ENCODE measurements at places on chromosomes 4 and X.
A peak's percentile ranks its signal among the peaks of the same experiment; 100 is the strongest.

DNA sequence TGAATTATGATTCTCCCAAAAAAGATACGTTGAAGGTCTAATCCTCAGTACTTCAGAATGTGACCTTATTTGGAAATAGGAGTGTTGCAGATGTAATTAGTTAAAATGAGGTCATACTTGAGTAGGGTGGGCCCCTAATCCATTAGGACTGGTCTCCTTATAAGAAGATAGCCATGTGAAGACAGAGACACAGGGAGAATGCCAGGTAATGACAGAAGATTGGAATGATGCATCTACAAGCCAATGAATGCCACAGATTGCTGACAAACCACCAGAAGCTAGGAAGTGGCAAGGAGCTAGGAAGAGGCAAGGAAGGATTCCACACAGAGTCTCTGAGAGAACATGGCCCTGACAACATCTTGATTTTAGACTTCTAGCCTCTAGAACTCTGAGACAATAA is 7.4 kb upstream of the RPS6KA3 start:
- DNase-seq, result no peak

DNA sequence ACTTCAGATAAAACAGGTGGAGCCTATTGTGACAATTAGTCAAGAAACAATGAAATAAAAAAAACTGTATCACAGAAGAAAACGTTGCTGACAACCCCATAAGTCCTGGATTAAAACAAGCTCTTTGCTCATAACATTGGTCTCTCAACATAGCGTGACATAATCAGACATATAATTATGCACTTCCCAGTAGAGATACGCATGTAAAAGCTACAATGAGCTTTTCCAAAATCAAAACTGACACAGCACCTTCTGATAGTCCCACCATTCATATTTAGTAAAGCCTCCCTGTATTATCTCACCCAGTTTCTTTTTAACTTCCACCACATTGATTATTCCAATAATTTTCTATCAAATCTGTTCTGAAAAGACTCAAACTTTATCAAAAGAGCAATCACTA is 372.1 kb upstream of the SMIM31 start:
- no peak for DNase-seq

- DNase-seq, result no peak
These were observed 927.5 kb upstream of the INTU start for GRCh38 chr4:126705266-126705665.

DNA sequence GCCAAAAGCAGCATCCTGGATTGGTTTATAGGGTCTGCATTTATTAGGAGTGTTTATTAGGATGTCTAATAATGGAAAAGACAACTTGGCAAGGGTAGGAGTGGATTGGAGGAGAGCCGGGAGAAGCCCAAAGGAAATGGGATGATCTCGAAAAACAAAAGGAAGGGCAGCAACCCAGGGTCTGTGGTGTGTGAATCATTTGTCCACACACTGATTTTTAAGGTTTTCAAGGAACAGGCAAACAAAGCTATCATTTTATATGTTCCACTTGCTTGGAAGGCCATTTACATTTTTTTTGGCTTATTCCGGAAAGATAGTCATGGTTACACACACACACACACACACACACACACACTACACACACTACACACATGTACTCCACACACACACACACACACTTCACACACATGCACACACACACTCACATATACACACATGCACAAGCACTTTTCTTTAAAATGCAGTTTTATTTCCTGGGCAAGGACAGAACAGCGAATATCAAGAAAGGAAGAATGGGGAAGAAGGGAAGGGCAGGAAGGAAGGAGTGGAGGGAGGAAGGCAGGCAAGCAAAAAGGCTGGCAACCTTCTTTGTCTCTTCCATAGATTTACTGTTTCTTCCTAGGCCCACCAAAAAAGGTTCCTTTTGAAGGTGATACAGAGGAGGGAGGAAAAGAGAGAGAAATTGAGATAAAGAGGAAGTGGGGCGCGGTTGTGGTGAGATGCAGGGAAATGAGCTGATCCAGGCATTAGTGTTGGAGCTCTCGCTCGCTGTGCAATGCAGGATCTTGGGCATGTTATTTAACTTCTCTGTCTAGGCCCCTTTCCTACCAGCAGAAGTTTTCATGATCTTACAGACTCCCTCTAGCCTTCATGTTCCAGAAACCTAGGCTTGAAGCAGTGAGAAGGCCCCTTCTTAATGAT is 88.6 kb upstream of the MAML3 start:
- DNase-seq, result no peak

DNA sequence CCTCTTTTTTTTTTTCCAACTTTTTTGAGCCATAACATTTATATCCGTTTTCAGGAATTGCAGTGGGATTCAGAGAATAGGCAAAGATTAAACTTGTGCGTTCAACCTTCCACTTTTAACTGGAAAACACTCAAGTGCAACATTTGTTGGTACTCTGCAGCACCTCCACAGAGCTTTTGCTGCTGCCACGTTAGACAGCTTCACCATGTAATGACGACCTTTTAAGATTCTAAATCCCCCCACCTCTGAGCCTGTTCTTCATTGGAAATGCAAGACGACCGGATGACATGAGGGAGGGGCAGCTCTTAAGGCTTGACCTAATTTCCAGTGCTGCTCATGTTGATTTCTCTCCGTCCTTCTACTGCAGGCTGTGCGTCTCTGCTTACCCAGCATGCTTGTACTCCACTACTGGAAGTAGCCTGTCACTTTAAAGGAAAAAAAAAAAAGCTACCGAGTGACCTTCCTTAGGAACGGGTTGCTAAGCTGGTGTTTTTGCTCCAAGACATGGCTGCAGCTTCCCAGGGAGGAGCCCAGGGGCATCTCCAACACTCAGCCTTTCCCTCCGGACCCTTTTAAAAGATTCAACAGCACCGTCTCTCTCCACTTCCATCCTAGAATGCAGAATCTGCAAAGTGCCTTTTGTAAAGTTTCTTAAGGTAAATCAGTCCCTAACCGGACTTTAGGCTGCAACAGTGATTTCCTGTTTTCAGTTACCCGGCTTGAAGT is at the start of gene CC2D2A:
Gene CC2D2A, plus strand, starts transcription at position 481 of the 726 bp plus-strand sequence. CDS start 6,051 bp downstream, outside the sequence.
- DNase-seq, result no peak

DNA sequence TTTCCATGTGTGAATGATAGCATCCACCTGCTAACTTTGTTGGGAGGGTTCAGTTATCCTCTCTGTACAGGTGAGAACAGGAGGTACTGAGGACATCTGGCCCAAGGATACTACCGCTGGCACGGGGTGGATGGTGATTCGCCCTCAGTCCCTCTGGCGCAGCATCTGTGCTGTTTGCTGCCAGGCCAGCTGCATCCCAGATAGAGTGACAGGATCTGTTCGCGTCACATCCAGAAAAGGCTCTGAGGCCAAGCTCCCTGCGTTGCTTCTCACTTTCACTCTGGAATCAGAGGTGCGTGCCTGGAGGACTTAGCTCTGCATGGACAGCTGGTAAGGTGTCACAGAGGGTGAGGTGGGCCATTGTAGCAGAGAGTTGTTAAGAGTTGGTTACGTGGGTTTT is 95.4 kb downstream of the TBL1X start:
- no peak for DNase-seq

- no peak for DNase-seq
These were observed 58.9 kb upstream of the DKK2 start for GRCh38 chr4:107094976-107095375.

DNA sequence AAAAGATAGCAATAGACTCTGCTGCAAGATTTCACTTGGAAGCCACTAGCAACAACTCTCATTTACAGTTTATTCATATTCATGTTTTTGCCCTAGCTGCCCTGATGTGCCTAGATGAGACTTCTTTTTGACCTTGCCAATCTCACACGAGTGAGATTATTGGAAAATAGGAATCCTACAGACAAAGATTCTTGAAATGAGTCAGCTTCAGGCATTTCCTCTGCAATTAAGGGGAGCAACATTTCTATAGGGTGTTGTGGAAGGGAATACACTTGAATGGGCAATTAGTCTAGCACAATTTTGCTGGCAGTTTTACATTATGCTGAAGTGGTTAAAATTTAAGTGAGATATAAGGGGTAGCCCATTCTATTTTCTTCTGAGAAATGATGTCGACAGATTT is 217.0 kb upstream of the FAT4 start:
- DNase-seq, result no peak

DNA sequence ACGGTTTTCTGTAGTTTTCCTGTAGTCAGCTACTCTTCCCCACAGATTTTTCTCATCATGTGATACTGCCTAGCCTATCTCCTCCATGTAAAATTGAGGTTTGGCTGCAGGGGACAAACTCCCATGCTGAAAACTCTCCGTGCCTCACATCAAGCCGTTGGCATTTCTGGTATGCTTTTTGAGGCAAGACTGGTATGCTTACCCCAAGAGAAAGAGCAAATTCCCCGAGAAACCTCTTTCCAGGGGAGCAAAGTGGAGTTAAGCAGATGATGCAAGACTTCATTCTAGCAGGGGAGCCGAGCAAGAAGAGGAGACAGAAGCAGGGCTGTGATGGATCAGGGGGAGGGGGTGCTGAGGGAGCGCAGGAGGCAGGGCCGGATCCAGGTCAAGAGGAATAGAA is 4.8 kb downstream of the SOWAHD start:
- DNase-seq, result no peak

- no peak for DNase-seq
These were observed 443.6 kb upstream of the PITX2 start for GRCh38 chr4:111066447-111066846.

GRCh38 chr4:148288448-148288847 is 153.8 kb downstream of the NR3C2 start:
- DNase-seq, result no peak

- no peak for DNase-seq
These were observed 47.9 kb upstream of the QRFPR start for GRCh38 chr4:121428721-121429120.

- no peak for DNase-seq
These were observed 40.9 kb downstream of the EGF start for GRCh38 chr4:109953556-109953955.

GRCh38 chr4:174387143-174387542 is 103.4 kb downstream of the CEP44 start:
- DNase-seq, result no peak

GRCh38 chr4:101014417-101014816 is 332.9 kb downstream of the PPP3CA start:
- DNase-seq, result peak; percentile 27

- no peak for DNase-seq
These were observed 74.3 kb upstream of the IQCM start for GRCh38 chr4:149889991-149890390.

DNA sequence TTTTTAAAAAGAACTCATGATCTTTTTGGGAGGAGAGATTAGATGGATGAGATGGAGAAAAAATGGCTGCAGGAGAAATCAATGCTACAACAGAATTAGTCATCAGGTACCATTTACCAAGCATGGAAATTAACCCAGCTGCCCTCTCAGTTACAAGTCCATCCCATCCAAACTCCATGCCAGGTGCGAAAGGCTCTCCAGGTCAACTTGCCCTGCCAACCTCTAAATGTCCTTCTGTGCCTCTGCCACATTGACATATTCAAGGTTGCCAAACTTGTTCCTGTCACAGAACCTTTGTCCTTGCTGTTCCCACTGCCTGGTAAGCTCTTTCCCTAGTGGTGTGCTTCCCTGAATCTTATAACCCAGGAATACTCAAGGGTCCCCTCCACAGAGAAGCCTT is 7.2 kb downstream of the SPATA18 start:
- no peak for DNase-seq

DNA sequence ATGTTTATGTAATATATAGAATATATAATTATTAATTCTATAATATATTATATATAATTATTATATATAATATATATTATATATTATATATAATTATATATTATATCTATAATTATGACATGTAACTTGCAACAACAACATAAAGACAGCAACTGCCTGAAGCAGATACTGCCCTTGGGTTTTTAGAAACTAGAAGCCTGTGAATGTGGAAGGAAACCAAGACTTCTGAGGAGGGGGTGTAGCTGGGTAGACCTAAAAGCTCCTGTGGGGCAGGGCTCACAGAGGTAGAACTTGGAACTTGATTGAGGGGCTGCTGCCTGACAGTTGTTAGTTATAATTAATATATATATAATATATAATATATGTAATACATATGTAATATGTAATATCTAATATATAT is 167.2 kb upstream of the SLIT2 start:
- no peak for DNase-seq

DNA sequence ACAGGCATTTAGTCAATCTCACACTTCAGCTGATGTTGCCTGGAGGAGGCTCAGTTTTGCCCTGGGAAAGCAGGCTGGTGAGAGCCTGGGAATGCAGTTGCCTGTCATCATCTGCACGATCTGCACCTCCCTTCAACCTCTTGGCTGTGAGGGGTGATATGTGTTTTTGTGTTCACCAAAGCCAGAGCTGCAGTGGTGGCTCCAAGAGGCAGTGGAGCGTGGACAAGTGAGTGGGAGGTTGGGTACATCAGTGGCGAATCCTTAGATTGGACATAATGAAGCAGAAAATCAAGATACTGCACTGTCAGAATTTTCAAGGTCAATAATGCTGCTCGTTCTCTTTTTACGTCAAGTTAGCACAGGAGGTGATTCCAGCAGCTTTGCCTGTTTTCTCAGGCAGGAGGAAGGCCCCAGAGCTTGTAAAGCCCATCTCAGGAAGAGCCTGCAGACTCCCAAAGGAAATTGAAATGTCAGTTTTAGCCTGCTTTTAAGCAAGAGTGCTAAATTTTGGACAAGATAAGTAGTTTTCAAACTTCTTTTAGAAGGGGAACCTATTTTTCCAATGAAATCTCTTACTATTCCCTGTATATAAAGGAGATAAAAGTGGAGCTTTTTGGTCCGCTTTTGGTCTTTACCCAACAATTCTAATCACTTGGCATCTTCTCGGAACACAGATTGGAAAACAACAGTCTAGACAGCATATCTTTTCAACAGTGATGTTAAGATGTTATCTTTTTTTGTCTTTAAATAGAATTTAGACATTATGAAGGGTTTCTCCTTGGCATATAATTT is 92.8 kb downstream of the FRAS1 start:
- DNase-seq, result no peak

GRCh38 chrX:73563738-73564068 is 706 bp downstream of the CHIC1 start:
- peak; percentile 2 for DNase-seq

GRCh38 chr4:81605271-81605670 is 133.6 kb upstream of the RASGEF1B start:
- DNase-seq, result no peak

- no peak for DNase-seq
These were observed 9.8 kb downstream of the LAMP2 start for GRCh38 chrX:120459309-120459708.

GRCh38 chrX:19334945-19335626 is 8.6 kb upstream of the PDHA1 start:
- DNase-seq, result peak; percentile 27

DNA sequence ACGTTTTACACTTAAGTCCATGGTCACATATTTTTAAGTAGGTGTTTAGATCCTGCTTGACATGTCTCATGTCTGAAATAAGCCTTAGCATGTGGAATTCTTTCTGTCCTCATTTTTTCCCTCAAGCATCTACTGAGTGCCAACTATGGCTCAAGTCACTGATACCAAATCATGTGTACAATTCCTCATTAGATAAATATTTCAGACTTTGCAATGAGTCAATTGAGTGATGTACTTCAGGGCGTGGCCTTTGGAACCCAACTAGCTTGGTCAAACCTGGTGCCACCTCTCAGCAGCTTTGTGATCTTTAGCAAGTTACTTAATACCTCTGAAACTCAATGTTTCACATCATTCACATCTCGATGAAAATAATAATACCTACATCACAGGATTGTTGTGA is 12.6 kb upstream of the JADE1 start:
- no peak for DNase-seq
